Mucosa of gallbladder (tissue), 1 donor: ENCODE measurements at places on chromosomes 1 and 21. TPM values are rescaled to one million over a fixed set of nuclear protein-coding genes. Genes with fewer than 3 reads are reported as not detected.
A peak's percentile ranks its signal among the peaks of the same experiment; 100 is the strongest.

- peak; percentile 68 for DNase-seq
These were observed 6.0 kb upstream of the UBL4B start for GRCh38 chr1:110106013-110106941.

Gene OVAAL
- not detected for total RNA-seq

Gene SERPINC1
- 1.2 TPM for total RNA-seq

- DNase-seq: no peak
These were observed 155.8 kb upstream of the PTGFR start for GRCh38 chr1:78334952-78335351.

- DNase-seq: no peak
These were observed 154.0 kb upstream of the WNT4 start for GRCh38 chr1:22296701-22297591.

DNA sequence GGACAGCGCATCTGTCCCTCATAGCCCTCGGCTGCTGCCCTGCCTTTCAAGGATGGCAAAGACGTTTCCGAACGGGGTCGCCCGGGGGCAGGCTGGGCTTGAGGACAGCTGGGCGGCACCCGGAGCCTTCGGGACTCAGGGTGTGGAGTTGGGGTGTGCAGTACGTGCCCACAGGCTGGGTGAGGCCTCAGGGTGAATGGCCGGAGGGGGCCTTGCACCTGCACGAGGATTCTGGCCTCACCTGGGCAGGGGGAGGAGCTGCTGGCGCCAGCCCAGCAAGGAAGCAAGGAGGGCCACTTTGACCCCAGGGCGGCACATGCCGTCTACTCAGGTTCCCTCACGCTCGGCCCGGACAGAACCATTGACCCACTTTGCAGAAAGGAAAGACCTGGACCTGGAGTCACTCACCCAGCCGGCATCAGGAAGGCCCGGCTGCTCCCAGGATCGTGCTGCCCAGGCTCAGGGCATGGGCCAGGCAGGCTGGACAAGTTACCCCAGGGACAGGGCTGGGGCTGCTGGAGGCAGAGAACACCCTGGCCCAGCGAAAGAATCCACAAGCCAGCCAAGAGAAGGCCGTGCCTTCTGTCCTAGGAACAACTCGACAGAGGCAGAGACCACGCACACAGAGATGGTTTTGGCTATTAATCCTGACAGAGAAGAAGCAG, 65.1 kb upstream of the TTC34 start:
- DNase-seq: no peak

Gene KCNJ15
- total RNA-seq: 158 TPM

DNA sequence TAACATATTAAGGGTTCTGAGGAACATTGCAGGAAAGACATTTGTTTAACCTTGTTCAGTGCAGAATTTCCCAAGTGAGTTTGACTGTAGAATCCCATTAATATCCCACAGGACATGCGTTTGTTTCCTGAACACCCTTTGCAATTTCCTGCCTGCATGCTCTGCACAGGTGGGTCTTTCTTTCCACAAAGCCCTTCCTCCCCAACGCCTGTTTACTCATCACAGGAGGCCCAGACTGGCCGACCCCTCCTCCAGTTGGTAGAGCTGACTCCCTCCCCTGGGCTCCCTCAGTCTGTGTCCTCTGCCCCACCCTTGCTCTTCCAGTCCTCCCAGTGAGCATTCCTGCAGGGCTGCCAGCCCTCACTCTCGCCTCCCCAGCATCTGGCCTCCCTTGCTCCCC, 47.5 kb upstream of the CTPS1 start:
- DNase-seq: no peak

DNA sequence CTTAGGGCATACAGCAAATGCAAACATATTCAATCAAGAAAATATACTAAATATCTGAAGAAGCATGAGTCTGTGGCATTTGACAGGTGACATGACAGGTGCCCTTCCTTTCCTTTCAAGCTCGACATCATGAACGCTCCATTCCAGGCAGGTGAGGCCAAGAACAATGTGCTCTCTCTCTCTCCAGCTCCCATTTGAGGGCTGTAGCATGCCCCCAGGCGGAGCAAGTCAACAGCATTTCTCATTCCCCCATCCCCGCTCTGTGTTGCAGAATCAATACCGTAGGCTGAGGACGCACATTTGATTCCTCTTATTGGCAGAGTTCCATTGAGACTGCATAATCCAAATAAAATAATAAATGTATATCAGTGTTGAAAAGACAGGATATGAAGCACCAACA, 24.6 kb upstream of the PLPPR4 start:
- no peak for DNase-seq

Gene NPHS2
- not detected for total RNA-seq

GRCh38 chr1:117678246-117678977, 72.6 kb downstream of the TENT5C start:
- DNase-seq: no peak

GRCh38 chr1:89578946-89579684, 53.8 kb upstream of the LRRC8C start:
- DNase-seq: no peak

DNA sequence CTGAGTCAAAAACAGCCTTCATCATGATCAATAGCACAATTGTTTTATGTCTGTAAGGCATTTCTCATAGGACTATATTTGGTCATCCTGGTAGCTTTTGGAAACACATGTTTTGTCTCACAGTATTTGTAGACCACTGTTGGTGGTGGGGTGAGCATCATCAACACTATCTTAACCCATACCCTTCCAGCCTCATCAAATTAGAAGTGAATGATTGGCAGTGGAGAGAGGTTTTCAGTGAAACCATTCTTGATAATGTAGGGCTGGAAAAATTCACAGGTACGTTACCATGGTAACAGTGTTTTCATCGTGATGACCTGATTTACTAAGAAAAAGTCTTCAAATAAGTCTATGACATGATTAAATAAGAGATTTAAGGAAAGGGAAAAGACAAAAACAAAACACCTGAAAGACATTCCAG, 45.3 kb upstream of the C1orf105 start:
- no peak for DNase-seq

Gene MIXL1
- total RNA-seq: not detected

Gene TMCC2
- total RNA-seq: 2.8 TPM

GRCh38 chr1:45739137-45739536, 11.3 kb downstream of the IPP start:
- no peak for DNase-seq

DNA sequence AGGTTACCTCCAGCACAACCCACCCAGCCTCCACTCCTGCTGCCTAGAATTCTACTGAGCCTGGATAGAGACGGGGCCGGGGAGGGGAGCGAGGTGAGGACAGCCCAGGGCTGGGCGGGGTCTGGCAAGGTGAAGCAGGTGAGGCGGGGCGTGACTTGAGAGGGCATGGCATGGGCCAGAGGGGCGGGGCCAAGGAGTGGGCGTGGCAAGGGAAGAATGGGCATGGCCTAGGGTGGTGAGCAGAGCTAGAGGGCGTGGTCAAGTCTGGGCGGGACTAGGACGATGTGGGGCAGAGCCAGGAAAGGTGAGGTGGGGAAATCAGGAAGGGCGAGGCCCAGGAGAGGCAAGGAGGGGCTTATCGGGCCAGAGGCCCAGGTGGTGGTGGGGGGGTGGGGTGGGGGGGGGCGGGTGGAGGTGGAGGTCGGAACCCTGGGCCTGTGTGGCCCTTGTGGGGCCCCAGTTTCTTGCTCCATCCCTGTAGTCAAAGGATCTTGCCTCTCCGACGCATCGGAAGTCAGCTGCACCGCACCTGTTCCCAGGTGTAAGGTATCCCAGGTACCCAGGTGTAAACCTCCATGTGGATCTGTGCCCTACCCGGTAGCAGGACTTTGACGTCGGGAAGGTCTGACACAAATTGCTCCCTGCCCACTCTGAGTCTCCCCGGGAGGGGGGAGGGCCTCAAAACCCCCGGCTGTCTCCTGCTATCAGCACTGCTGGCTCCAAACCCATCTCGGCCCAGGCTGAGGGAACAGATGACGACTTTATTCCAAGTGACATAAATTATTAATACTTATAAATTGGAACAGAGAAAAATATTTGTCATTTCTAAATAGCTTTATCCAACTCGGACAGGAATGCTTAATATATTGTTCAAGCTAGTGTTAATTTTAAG, 32.9 kb upstream of the UTS2 start:
- peak; percentile 76 for DNase-seq

DNA sequence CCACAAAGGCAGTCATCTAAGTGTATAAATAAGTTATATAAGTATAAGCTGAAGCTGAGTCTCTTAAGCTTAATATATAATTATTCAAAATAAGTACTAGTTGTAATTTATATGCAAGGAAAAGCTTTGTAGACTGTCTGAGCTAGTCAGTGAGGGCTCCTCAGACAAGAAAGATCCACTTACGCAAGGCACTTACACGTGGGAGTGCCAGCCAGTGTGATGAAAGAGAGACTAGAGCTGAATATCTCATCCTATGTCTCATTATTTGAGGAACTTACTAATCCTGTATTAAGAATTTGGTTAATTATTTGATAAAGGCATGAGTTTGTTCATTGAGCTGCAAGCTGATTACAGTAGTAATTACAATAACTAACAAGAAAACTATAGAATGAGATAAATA, 146.9 kb downstream of the PDE4B start:
- DNase-seq: no peak

GRCh38 chr1:117836069-117836468, 93.4 kb downstream of the GDAP2 start:
- DNase-seq: no peak

- DNase-seq: no peak
These were observed 302.7 kb downstream of the DUSP10 start for GRCh38 chr1:221439008-221439746.

GRCh38 chr1:155313261-155313660, 4.6 kb downstream of the FDPS start:
- DNase-seq: no peak

- DNase-seq: no peak
These were observed 6.2 kb downstream of the COL18A1 start for GRCh38 chr21:45410865-45411809.

GRCh38 chr1:225733254-225733653, 44.4 kb upstream of the SRP9 start:
- DNase-seq: peak; percentile 39

Gene NCAM2
- total RNA-seq: 1.8 TPM

Gene PDC
- not detected for total RNA-seq

DNA sequence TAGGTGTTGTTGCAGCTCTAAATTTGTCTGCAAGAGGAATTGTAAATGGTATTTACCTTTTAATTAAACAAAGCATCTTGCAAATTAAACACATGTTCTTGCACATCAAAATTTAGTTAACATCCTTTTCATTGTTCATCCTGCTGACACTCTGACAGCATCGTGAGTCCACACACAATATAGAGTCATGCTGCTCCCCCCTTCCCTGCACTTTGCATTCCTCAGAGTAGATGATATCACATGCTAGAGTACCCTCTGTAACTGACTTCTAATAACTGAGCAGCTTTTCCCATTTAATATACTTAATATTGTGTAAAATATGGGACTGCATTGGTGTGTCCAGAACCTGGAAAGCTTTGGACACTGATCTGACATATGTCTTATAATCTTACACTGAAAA, 138.8 kb upstream of the DPYD start:
- DNase-seq: no peak

GRCh38 chr1:228150120-228150460, 360 bp downstream of the GJC2 start:
- DNase-seq: no peak

DNA sequence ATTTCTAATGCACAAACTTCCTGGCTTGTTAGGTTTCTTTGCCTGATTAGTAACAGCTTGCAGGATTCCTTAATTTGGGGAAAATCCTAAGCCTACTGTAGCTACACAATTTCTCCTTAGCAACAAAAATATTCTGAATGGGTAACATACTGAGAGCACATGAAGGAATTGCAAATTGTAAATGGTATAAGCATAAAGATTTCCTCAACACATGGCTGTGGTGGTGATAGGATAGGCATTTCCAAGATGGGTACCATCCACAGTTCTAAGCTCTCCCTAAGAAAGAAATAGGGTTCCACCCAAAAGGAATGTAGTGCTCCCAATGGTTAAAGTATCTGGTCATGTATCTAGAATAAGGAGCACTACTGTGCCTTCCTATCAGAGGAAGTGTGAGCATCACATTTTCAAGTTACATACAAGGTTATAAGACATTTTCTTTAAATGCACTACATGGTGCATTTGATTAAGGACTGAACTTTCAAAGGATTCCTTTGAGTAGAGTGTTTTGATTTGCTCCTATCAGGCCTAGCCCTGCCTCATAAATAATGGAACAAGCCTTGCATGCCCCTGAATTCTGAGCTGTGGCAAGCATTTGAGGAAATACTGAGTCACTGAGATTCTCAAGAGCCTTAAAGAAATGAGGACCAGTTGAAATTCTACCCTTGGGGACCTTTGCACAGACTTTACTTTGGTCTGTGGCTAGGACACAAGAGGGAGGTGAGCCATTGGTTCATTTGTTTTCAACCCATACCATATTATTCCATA, 286.4 kb downstream of the PTBP2 start:
- no peak for DNase-seq

Gene CGN
- total RNA-seq: 91.9 TPM

GRCh38 chr1:227526524-227526923, 36.8 kb upstream of the ZNF678 start:
- no peak for DNase-seq

Gene SMIM1
- 5.9 TPM for total RNA-seq

DNA sequence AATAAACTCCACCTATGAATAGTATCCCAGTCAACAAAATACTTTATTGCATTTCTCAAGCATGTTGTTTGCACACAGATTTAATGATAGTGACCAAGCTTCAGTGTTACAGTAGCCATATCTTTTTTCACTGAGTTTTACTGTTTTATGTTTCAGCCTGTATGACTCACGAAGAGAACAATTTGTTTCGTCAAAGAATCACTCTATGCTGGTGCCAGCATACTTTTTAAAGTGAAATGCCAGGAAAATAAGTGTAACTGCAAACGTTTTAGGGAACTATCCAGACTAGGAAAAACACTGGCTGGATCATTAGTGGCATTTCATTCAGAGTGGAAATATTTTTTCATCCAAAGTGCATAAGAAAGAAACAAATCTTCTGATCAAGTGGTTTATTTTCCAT, 210.8 kb downstream of the COL11A1 start:
- no peak for DNase-seq

Gene AUNIP
- 0.26 TPM for total RNA-seq

- no peak for DNase-seq
These were observed 5.7 kb downstream of the DCST1 start for GRCh38 chr1:155039308-155039669.

- no peak for DNase-seq
These were observed 63.4 kb upstream of the CSF1 start for GRCh38 chr1:109847251-109847650.
